ENCODE measurements at places on chromosomes 5 and 9. TPM values are rescaled to one million over a fixed set of nuclear protein-coding genes. Genes with fewer than 3 reads are reported as not detected.

- DNase-seq: no peak
These were observed 90.7 kb upstream of the MOCS2 start for GRCh38 chr5:53200306-53200705.

DNA sequence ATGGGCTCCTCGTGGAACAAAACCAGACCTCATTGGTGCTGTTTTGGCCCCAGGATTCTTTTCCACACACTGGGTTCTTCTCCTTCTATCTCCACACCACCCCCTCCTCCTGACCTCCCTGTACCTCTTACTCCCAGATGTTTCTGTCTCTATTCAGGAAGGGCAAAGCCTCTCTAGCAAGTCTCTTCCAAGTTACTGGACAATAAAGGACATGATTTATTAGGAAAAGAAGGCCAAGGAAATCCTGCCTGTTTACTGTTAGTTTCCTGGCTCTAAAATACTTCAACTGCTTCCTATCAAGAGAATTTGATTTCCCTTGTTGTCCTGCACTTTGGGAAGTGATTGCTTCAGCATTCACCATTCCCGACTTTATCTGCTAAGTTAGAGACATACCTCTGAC, 262.0 kb downstream of the SAXO1 start:
- DNase-seq: no peak

- peak; percentile 72 for DNase-seq
These were observed 3.2 kb downstream of the GRPEL2 start for GRCh38 chr5:149348518-149348917.

GRCh38 chr5:155699385-155699784, 627.6 kb upstream of the SGCD start:
- no peak for DNase-seq

DNA sequence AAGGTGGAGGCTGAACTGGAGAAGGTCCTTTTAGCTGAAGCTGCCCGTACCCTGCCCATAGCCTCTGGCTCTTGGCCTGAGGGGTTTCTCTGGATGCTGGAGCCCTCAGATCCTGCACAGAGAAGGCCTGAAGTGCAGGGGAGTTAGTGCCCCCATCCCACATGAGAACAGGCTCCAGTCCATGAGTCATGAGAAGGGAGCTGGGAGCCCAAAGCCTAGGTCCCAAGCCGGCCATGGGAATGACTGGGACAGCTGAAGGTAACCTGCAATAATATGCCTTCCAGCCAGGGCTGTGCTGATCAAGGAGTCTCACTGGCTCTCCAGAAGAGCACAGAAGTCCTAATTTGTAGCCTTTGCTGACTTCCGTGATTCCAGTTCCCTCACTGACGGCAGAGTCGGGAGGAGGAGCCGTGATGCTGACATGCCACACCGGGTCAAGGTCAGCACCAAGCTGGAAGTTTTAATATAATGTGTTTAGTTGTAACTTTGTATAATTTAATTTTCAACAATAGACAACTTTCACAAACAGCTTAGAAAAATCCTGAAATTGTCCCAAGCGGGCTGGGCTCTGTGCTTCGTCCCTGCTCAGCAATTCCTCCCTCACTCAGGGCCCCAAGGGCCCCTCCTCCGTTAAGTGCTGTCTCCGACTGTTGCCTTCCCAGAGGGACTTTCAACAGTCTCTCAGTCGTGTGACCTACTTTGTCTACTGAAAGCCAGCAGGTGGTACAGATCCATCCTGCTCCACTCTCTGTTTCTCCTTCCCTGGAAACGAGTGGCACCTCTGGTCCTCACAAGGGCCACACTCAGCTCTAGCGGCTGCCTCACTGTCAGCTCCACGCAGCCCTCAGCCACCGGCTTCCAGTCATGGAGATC, 387.8 kb downstream of the GADD45G start:
- no peak for DNase-seq

DNA sequence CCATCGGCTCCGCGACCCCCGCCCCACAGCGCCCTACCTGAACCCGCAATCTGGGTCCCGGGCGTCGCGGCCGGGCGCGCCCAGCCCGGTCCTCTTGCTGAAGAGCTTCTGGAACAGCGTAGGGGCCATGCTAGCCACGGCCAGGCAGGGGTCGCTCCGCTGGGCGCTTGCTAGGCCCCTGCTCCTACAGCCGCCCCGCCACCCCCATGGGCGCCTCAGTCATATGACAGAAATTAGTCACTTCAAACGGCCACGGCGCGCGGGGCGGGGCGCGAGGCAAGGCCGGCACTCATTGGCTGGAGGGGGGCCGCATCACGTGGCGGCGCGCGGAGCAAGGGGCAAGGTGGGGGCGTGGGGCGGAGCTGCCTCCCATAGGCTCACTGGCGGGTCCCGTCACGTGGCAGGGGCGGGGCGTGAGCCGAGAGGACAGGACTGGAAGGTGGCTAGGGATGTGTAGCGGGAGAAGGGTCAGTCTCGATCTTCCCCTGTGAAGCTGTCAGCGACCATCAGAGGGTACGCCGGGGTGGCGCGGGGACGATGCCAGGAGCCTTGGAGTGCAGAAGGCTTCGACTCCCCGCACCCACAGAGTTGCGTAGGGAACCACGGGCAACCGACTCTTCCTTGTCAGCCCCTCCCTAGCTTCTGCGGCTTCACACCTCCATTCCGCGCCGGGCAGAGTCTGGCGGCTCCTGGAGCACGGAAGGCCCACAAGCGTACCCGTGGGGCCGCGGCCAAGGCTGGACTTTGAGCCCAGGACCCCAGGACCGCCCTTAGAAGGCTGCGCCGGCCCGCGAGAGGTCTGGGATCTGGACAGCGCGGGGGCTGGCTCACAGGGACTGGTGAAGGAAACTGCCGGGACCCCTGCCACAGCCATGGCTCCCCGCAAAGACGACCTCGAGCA, at the start of gene FNIP1:
FNIP1 (minus strand) TSS at position 225 of the 901 bp plus-strand sequence; CDS start at position 129, 96 bp downstream.
- peak; percentile 97 for DNase-seq

DNA sequence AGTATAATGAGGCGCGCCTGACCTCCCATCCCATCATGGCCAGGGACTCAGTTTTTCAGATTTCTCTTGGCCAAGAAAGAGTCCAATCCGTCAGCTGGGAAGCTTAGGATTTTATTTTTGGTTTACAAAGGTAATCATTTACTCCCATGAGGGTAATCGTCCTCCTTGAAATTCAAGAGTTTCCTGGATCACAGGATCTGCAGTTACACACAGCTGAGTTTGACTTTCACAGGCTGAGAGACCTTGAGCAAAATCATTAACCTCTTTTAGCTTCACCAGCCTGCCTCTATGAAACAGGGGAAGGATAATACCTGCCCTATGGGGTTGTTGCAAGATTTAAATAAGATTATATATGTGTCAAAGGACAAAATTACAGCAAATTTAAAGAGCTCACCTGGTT, 15.4 kb upstream of the AK3 start:
- DNase-seq: no peak

DNA sequence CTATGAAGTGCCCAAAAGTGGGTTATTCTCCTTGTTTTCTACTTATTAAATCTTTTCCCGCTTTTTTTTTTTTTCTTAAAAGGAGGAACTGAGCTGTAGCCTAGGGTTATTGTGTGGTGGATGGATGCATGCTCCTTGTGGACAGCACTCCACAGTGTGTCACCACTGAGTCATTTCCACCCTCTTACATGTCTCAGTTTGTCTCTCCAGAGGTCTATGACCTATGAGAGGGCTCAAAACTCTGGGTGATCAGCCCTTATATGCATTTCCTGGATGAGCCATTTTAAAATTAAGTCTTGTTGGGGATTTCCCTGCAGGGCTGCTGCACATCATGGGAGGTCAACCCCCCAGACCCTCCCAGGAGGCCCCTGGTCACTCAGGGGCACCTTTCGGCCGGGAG, 102.2 kb upstream of the MOCS2 start:
- no peak for DNase-seq

GRCh38 chr5:143051244-143052058, 281.3 kb downstream of the ARHGAP26 start:
- DNase-seq: no peak

DNA sequence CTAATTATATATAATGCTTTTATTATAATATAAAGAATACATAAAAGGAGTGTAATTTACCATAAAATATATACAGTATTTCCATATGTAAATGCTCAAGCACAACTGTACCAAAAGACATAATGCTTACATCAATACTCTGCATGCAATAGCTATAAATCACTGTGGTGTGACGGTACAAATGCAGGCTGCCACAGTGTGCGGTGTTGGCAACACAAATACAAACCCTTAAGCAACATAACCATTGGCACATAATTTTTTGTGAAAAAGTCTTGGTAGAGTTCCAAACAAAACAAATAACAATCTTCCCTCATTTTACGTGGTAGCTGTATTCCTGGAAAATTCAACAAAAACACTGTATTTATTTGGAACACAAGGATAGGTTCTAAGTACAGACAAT, 1.9 kb upstream of the SHISAL2B start:
- DNase-seq: no peak

DNA sequence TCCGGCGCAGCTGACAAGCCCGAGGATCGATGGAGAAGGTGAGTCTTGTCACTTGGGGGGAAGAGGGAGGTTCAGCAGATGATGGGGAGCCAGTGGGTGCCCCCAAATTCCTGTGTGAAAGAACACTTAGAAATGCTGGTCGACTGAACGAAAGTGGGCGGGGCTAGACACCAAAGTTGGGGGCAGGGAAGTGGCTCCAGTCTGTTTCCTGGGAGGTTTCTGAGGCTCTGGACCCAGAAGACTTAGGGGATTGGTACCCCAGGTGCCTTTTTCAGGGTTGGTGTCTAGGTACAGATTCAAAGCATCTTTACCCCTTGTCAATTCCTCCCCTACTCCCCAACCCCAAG, 278.6 kb downstream of the ZSWIM6 start:
- DNase-seq: no peak

- DNase-seq: no peak
These were observed 25.6 kb downstream of the CARNMT1 start for GRCh38 chr9:75002422-75003023.

DNA sequence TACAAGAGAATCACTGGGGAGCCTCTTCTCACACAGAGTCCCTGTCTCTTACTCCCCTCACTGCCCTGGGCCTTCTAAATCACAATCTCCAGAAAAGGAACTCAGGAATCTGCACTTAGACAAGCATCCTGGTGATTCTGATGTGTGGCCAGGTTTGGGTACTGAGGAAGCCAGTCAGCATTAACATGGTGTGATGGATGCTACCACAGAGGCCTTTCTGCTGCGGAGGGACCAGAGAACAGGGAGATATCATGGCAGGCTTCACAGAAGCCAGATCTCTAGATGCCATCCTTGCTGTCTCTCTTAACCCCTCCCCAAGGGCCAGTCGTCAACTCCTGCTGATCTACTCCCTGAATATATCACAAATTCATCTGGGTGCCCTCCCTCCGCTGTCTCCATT, 1.6 kb downstream of the ANKS6 start:
- DNase-seq: no peak

- DNase-seq: no peak
These were observed 67.8 kb downstream of the LHX2 start for GRCh38 chr9:124079176-124079925.

- no peak for DNase-seq
These were observed 350.2 kb upstream of the PDE4D start for GRCh38 chr5:60243713-60244112.

GRCh38 chr9:22141908-22142307, 132.8 kb upstream of the CDKN2B start:
- no peak for DNase-seq

GRCh38 chr9:92482329-92482728, at the start of gene ASPN:
Gene ASPN (minus strand): TSS chr9:92482506.
- DNase-seq: no peak

CXCL14 gene
- total RNA-seq: not detected

TRIO gene
- 84.6 TPM for total RNA-seq

SMC5 gene
- total RNA-seq: 40.9 TPM

ADGRV1 gene
- total RNA-seq: 0.50 TPM

DIPK1B gene
- 0.39 TPM for total RNA-seq

IL9 gene
- total RNA-seq: not detected

SUSD3 gene
- 1.8 TPM for total RNA-seq

TPRN gene
- 8.2 TPM for total RNA-seq

HK3 gene
- total RNA-seq: 26.2 TPM

OLFM1 gene
- total RNA-seq: 0.18 TPM

FAM193B gene
- 235 TPM for total RNA-seq

ADAMTSL2 gene
- not detected for total RNA-seq

FST gene
- not detected for total RNA-seq

CDH18 gene
- total RNA-seq: not detected

SLC2A8 gene
- total RNA-seq: 30.0 TPM

FOXD4L5 gene
- not detected for total RNA-seq
